ENCODE measurements at places on chromosomes 2 and 18. TPM values are rescaled to one million over a fixed set of nuclear protein-coding genes. Genes with fewer than 3 reads are reported as not detected.

Gene IL36A
- not detected for total RNA-seq

Gene DNAJC10
- total RNA-seq = 54.0 TPM

Gene DNAJC5G
- total RNA-seq = not detected

Gene MC4R
- 0.15 TPM for total RNA-seq

Gene GRB14
- not detected for total RNA-seq

Gene ASB18
- total RNA-seq = not detected

Gene RNF152
- 1.9 TPM for total RNA-seq

Gene COL4A3
- total RNA-seq = not detected

Gene KRTCAP3
- not detected for total RNA-seq

Gene MC2R
- not detected for total RNA-seq

Gene GBX2
- total RNA-seq = not detected

Gene IL18R1
- 1.3 TPM for total RNA-seq

Gene NTSR2
- not detected for total RNA-seq

Gene NXPH2
- not detected for total RNA-seq

Gene SLC4A1AP
- total RNA-seq = 22.4 TPM

Gene BUB1
- 59.0 TPM for total RNA-seq

Gene RUFY4
- total RNA-seq = not detected

Gene FBLN7
- total RNA-seq = 1.0 TPM

Gene FBXO36
- total RNA-seq = 4.2 TPM

Gene UGT1A10
- total RNA-seq = not detected

Gene UGT1A8
- not detected for total RNA-seq

Gene MALL
- total RNA-seq = 6.7 TPM

Gene LAMA1
- total RNA-seq = 6.2 TPM

Gene PTCD3
- total RNA-seq = 73.5 TPM

Gene DPP10
- total RNA-seq = not detected

Gene MAPRE3
- 1.3 TPM for total RNA-seq

Gene PDE1A
- total RNA-seq = not detected

Gene CXCR2
- not detected for total RNA-seq

Gene CHRNA1
- 0.15 TPM for total RNA-seq

Gene BIRC6
- 21.2 TPM for total RNA-seq

Gene SLC11A1
- total RNA-seq = under 0.01 TPM

Gene ABCG8
- total RNA-seq = not detected

Measured in bronchus fibroblast of lung (primary cell).